ENCODE measurements at places on chromosomes 12 and 14. TPM values are rescaled to one million over a fixed set of nuclear protein-coding genes. Genes with fewer than 3 reads are reported as not detected.

EGLN3 gene
- total RNA-seq: 0.14 TPM

SIRT4 gene
- total RNA-seq: 1.4 TPM

DTX1 gene
- 0.14 TPM for total RNA-seq

- no peak for DNase-seq
These were observed 18.7 kb upstream of the YBX3 start for GRCh38 chr12:10741845-10742244.

DNA sequence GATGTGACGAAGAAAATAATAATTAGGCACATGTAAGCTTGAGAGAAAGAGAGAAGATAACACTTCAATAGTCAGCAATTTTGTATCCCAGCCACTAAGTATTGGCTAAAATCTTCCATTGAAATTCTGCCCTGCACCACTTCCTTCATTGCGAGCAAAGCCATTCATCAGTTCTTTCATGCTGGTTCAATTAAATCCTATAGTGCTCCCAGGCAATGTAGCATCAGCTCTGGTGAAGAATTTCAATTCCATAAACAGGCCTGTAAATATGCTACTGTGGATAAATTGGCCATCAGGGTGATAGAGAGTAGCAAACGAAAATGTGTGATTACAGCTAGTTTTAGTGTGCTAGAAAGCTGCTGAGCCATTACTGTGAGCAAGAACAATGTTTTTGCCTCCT, 24.7 kb downstream of the RPL10L start:
- DNase-seq: no peak
